ENCODE measurements at places on chromosomes 3 and 15. TPM values are rescaled to one million over a fixed set of nuclear protein-coding genes. Genes with fewer than 3 reads are reported as not detected.

GRCh38 chr3:61466357-61466756 is 95.0 kb upstream of the PTPRG start:
- DNase-seq: no peak
- no peaks in the 10 kb centered on the region for H3K27me3 ChIP-seq
- H3K27ac ChIP-seq: no peak overlapping the region
- H3K4me1 ChIP-seq: no peaks in the 10 kb centered on the region
- H3K4me3 ChIP-seq: no peak overlapping the region

DNA sequence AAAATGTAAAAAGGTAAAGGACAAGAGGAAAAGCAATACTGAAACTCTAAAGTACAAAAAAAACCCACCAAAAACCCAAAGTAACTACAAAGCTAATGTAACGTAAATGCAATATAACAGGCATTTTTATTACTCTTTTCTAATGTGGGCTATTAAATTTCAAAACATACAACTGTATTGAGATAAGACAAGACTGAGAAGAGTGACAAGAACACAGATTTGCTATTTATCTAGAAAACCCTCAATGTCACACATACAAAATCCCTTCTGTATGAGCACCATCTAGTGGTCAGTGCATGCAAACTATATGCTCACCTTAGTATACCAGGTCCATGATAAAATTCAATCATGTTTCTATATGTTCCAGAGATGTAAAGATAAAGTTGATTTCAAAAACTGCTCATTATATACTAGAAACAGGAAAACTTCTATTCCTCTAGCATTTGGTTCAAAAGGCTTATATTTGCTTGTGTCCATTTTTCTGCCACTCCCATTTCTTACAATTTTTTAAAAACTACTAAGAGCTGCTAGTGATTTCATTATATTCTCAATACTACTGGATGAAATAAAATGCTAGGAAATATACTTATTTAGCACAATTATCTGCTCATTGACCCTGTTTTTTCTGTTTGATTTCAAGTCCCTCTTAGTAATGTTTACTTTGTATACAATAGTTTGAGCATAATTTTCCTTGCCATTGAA is 111.4 kb downstream of the DLG1 start:
- H3K36me3 ChIP-seq: no peaks in the 10 kb centered on the region
- H3K27me3 ChIP-seq: no peaks in the 10 kb centered on the region
- no peak for DNase-seq
- no peaks in the 10 kb centered on the region for H3K4me1 ChIP-seq
- no peak overlapping the region for H3K27ac ChIP-seq

GRCh38 chr3:24235121-24235520 is 259.5 kb downstream of the THRB start:
- H3K27me3 ChIP-seq: peaks cover 3% of the 10 kb centered on the region
- no peaks in the 10 kb centered on the region for H3K4me1 ChIP-seq
- no peaks in the 10 kb centered on the region for H3K36me3 ChIP-seq
- DNase-seq: no peak
- H3K4me3 ChIP-seq: no peak overlapping the region

DNA sequence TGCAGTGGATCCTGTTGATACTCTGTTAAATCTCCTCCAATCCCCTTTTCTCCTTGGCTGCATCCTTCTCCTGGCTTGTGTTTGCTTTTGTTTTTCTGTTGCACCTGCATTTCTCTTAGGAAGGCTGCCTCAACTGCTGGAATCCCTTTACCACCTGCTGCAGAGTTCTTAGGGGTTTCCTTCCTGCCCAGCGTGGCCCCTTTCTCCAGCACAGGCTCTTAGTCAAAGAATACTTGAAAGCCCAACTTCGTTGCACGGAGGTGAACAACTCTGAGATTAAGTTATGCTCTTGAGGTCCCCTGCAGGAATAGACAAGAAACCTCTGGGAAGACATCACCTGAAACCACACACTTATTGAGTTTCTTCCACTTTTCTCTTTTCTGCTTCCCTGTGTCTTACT is 121.6 kb upstream of the GRM7 start:
- no peaks in the 10 kb centered on the region for H3K27me3 ChIP-seq
- no peak overlapping the region for H3K4me3 ChIP-seq
- no peaks in the 10 kb centered on the region for H3K4me1 ChIP-seq
- no peaks in the 10 kb centered on the region for H3K36me3 ChIP-seq
- H3K27ac ChIP-seq: no peak overlapping the region

DNA sequence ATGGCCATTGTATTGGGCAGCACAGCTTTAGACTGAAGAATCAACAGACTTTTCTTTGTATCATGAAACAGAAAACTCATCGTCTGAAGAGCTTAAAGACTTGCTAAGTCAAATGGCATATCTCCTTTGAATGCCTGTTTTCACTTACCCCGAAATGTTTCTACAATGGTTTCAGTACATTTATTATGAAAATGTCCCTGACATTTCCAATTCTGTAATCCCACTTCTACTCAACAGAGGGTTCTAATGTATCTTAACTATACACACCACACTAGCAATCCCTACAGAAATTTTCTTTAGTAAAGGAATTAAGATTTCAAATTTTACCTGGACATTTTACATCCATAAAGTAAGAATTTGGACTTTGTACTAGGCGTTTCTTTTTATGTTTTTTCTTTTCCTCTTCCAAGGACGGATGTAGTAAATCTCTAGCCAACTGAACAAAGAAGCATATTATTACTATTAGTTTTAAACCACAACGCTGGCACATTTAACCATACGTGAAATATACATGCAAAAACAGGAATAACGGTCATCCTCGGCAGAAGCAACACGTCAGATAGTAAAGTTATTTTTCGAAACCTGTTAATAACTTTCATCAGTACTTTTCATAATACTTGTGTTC is 1.1 kb downstream of the RPS27L start:
- H3K4me3 ChIP-seq: peak overlapping the region; percentile 83
- H3K36me3 ChIP-seq: peaks cover 3% of the 10 kb centered on the region
- DNase-seq: no peak
- peaks cover 19% of the 10 kb centered on the region for H3K4me1 ChIP-seq
- no peaks in the 10 kb centered on the region for H3K27me3 ChIP-seq

- H3K27ac ChIP-seq: no peak overlapping the region
- H3K4me3 ChIP-seq: no peak overlapping the region
- no peaks in the 10 kb centered on the region for H3K27me3 ChIP-seq
- H3K36me3 ChIP-seq: no peaks in the 10 kb centered on the region
Measured at GRCh38 chr15:80856400-80856799, 77.2 kb downstream of the CEMIP start.

GRCh38 chr3:35565048-35565447 is 74.3 kb upstream of the ARPP21 start:
- H3K4me1 ChIP-seq: no peaks in the 10 kb centered on the region
- no peak for DNase-seq
- H3K36me3 ChIP-seq: no peaks in the 10 kb centered on the region
- no peak overlapping the region for H3K27ac ChIP-seq
- H3K27me3 ChIP-seq: no peaks in the 10 kb centered on the region

GRCh38 chr15:76987896-76988860 is 6.7 kb upstream of the PSTPIP1 start:
- peak overlapping the region; percentile 16 for H3K27ac ChIP-seq
- no peak for DNase-seq
- H3K4me3 ChIP-seq: no peak overlapping the region
- no peaks in the 10 kb centered on the region for H3K36me3 ChIP-seq

- no peak overlapping the region for H3K27ac ChIP-seq
- no peaks in the 10 kb centered on the region for H3K27me3 ChIP-seq
- H3K4me3 ChIP-seq: no peak overlapping the region
- DNase-seq: no peak
- H3K4me1 ChIP-seq: no peaks in the 10 kb centered on the region
Measured at GRCh38 chr15:66126031-66126441, 127.5 kb downstream of the MEGF11 start.

The TPRG1 gene
- 28.6 TPM for total RNA-seq

The TNFSF10 gene
- total RNA-seq: 38.2 TPM

The GCSAM gene
- total RNA-seq: 4.1 TPM

The GNB4 gene
- total RNA-seq: 1.5 TPM

The CCDC39 gene
- total RNA-seq: not detected

The SEMA5B gene
- not detected for total RNA-seq

All from CD8-positive, alpha-beta memory T cell (primary cell).